ENCODE measurements at places on chromosomes 5 and 9.

- no peak for DNase-seq
Observed at GRCh38 chr5:40646266-40646665, 33.4 kb upstream of the PTGER4 start.

DNA sequence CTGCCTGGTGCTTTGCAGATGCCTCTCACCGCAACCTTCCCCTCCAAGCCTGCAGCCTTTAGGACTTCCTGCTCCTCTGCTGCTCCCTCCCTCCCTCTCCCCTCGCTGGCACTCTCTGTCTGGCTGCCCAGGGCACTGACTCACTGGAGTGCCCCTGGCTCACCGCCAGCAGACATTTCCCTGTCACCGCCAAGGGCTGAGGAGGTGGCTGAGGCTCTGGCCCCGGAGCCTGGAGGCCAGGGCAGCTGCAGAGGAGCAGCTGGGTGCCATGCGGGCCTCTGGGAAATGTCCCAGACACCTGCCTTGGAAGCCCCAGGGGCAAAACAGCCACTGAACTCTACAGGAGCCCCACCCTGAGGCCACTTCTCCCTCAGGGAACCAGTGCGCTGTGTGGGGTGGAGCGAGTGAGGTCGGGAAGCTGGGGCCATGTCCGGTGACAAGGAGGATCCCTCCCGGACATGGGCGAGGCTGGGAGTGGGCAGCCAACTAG, 53.4 kb downstream of the TENT4A start:
- DNase-seq: no peak

- no peak for DNase-seq
Observed at GRCh38 chr9:110452227-110452801, 114.7 kb upstream of the TXNDC8 start.

- DNase-seq: peak; percentile 87
Observed at GRCh38 chr5:1027631-1028441, 19.2 kb downstream of the NKD2 start.

DNA sequence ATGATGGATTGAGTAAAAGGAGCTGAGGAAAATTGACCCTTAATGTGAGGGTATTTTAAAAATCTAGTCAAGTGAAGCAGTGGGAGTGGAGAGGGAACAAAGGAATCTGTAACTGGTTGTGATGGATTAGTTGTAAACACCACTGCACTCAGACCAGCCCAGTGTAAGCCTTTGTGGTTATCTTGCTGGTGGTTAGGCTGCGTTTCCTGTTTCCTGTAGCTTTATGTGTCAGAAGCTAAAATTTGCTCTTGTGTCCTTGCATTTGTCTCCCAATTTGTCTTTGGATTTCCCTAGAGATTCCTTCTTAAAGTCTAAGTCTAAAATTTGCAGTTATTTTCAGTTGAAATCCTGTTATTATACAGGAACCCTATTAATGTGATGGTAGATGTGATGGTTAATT, 6.3 kb downstream of the IFNA21 start:
- DNase-seq: no peak

- DNase-seq: no peak
Observed at GRCh38 chr5:9363026-9363425, 182.8 kb downstream of the SEMA5A start.

GRCh38 chr9:122252796-122253195, 11.8 kb downstream of the RBM18 start:
- no peak for DNase-seq

GRCh38 chr5:138708791-138709190, 44.4 kb upstream of the CTNNA1 start:
- DNase-seq: no peak

DNA sequence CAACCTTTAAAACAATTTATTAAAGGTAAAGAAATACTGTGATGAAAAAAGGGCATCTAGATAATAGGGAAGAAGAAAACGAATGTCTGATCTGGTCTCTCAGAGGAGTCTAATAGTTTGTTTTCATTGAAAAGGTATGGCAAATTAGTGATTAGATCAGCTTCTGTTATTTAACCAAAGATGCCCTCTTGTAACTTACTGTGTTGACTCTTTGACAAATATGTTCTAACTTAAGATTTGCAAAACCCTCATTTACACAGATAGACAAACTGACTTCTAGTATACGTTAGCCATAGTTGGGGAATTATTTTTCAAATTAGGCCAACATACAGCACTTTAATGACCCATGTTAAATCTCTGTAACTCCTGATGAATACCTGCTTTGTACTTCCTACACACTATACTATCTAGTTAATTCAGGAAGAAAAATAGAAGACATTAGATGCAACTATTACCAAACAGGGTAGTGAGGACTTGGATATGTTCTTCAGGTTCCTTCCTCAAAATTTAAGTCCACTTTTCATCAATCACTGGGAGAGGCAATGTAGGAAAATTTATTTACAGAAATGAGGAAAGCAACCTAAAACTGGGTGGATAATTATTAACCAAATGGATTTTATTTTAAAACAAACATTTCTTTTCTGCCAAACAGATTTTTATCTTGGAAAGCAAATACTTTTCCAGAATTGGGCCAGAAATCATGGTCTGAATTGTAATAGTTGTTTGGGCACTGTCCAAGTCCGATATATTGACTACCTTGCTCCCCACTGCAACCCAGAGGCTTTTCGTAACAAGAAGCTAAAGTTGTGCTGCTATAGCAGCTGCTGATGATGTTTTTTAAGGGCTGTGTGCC, 66.4 kb upstream of the PPP2R2B start:
- no peak for DNase-seq

DNA sequence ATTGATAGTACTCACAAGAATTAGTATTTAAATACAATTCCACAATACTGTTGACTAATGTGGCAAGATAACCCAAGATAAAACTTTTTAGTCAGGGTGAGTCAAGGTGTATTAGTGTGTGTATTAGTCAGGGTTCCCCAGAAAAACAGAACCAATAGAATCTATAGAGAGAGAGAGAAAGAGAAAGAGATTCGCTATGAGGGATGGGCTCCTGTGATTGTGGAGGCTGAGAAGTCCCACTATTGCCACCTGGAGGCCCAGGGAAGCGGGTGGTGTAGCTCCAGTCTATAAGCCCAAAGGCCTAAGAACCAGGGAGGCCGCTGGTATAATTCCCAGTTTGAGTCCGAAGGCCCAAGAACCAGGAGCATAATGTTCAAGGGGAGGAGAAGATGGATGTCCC, 10.0 kb upstream of the SHISAL2B start:
- no peak for DNase-seq

DNA sequence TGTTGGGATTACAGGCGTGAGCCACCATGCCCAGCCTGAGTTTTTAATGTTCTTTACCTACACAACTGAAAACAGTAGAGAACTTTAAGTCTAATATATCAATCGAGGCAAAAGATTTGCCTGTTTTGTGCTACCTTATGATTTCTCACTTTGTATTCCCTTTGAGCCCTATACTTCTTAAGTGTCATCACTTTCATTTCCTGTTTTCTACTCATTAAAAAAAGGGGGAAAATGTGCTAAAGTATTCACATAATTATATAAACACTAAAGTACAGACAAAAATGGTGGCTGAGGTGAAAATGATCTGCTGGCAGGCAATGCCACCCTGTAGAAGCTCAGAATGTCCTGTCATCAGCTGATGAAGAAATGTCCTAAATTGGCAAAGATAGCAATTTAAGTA, 23.6 kb downstream of the ATG10 start:
- no peak for DNase-seq

DNA sequence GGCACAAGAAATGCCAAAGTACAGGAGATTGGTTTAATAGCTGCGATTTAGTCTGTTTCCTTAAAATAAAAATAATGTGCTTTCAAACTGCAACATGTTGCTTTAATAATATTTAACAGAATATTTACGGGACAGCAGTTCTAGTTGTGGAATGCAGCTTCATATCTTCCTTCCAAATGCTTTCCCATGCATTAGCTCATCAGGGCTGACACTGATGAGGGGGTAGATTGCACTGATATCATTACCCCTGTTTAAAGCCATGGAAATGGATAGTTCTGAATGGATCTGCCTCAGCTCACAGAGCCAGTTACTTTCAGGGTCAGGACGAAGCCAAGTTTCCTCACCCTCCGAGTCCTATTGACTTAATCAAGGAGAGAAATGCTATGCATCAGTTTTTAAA, 93.2 kb upstream of the OSMR start:
- no peak for DNase-seq

DNA sequence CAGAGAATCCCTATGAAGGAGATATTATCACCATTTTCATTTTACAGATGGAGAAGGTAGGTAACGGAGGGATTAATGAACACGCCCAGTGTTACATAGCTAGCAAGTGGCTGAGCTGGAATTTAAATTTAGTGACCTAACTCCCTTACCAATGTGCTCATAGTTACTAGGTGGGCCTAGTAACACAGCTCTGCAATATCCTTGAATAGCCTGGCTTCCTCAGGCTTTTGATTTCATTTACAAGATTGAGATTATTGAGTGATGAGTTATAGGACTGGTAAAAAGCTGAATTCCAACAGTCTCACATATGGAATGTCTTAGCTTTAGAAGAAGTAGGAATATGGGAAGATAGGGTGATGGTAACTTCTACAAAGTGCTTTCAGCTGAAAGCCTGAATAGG, 336.3 kb upstream of the KIF2A start:
- DNase-seq: no peak

DNA sequence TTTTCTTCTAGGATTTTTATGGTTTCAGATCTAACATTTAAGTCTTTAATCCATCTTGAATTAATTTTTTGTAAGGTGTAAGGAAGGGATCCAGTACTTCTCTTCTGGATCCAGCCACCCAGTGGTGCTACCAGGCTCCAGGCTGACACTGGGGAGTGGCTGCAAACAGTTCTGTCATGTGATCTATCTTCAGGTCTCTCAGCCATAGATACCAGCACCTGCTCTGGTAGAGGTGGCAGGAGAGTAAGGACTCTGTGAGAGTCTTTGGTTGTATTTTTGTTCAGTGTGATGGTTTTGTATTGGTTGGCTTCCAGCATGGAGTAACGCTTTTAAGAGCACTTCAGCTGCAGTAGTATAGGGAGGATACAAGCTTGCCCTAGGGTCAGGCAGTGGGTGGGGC, 205.9 kb downstream of the FGF10 start:
- no peak for DNase-seq

DNA sequence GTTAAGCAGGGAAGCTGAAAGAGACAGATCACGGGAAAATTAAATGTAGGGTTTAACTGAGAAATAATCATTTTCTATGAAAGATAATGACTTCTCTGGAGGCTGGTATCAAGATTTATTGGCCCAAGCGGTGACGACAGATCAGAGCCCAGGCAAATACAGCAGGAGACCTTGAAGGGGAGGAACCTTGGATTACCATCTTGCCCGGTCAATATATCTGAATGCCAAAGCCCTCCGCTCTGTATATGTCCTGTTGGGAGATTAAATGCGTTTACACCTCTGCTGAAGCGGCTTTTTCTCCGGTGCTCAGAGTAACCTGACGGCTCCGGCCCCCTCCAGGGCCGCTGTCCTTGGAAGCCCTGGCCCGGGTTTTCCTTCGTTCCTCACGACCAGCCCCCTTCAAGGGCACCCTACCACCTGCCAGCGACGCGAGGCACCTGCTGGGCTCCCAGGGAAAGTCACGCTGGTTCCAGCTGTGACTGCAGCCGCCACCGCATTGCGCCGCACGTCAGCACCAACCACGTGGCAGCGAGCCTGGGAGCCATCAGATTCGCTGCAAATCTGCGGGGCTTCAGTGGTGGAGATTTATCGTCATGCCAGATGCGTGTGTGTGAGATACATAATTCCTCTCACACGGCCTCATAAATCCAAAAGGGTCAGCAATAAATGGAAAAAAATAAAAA, 4.4 kb upstream of the QSOX2 start:
- no peak for DNase-seq

DNA sequence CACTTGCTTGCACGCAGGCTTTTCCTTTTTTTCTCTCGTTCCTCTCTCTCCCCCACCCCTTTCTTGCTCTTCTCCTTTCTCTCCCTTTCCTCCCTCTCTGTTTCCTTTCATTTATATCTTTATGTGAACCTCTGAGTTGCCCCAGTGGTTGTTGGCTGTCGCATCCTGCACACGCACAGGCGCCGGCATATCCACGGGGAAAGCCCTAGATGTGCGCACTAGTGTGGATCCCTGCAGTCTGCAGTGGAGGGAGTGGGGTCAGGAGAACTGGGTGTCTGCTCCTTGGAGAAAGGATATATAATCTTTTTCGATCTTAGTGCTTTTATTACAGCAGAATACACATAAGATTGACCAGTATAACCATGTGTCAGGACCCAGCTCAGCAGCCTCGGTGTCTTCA, 223.5 kb downstream of the FANCC start:
- DNase-seq: no peak

GRCh38 chr9:108609227-108609896, 246.4 kb downstream of the ACTL7B start:
- DNase-seq: no peak

DNA sequence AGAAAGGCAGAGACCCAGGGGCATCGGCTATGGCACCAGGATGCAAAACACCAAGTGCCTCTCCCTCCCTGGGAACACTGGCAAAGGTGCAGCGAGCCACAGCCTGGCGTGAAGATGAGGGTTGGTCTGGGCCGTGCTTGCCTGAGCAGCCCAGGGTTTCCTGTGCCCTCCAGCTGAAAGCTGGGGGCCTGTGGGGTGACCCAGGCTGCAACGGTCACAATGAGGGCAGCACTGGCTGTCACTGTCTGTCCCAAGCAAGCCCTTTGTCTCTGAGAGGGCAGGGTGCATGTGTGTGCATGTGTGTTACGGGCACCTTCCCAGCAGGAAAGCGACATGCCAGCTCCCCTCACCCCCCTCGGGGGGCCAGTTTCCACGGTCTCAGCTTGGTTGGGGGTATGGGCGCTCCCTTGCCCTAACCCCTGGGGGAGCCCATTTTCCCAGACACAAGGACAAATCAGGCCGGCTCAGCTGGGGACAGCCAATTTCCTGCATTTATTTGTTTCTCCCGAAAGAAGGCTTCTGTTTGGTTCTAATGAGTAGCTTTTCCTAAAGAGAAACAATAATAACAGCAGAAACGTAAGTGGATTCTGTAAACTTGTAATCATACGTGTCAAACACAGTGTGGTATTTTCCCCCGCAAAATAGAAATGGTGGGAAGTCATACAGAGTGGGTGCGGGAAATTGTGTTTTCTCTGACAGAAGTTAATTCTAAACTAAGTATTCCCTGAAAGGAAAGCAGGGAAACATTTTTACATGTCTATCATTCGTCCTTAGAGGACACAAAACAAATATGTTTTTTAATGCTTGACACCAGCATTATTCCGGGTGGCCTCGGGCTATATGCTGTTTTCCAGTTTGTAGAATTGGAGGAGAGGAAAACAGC, 21.3 kb downstream of the MRPL36 start:
- peak; percentile 63 for DNase-seq

- DNase-seq: no peak
Observed at GRCh38 chr9:77375956-77376532, 198.7 kb downstream of the VPS13A start.
